ENCODE measurements at places on chromosomes 1 and 21. TPM values are rescaled to one million over a fixed set of nuclear protein-coding genes. Genes with fewer than 3 reads are reported as not detected.
A peak's percentile ranks its signal among the peaks of the same experiment; 100 is the strongest.

DNA sequence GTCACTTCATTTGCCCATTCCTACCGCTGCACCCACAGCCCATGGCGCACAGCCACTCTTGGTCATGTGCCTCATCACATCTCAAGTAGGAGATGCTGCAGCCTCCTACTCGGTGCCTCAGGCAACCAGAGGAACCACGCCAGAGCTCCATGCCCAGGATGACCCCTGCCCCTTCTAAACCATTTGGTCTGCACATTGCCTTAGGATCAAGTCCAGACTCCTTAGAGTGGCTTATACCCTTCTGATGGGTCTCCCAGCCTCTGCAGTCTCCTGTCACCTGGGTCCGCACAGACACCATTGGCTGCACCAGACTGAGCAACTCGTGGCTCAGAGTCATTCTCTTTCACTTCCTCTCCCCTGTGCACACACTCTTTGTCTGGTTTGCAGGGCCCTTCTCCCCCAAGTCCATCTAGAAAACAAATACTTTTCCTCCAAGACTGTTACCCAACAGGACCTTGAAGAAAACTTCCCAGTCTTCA, 2.2 kb upstream of the ADORA3 start:
- DNase-seq: no peak

PTPN22 gene
- 0.38 TPM for polyA plus RNA-seq

GRCh38 chr1:224213438-224214119, 30.5 kb downstream of the DEGS1 start:
- peak; percentile 48 for DNase-seq

- DNase-seq: no peak
Measured at GRCh38 chr1:58710190-58711085, 10.6 kb upstream of the MYSM1 start.

DNA sequence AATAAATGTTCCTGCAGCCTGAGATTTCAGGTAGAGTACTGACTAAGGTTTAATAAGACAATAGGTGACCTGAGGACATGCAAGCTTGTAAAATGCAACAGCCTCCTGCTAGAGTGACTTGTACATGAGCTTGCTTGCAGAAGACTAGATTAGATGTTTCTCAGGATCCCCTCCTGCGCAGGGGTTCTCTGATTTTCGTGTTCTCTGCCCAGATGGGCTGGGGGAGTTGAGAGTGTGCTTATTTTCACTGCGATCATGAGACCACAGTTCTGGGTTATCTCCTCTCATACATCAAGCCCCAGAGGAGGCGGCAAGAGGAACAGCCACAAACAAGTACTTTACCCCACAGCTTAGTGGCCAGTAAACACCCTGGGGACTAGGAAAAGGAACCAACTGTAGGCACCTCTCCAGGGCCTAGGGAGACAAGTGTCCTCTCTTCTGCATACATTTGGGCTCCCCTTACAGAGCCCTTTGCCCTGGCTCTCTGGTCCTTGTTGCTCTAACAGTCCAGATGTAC, 8.0 kb downstream of the TMEM81 start:
- DNase-seq: no peak

- no peak for DNase-seq
Measured at GRCh38 chr1:151175863-151176262, at the start of gene TMOD4. TSS of gene TMOD4 (minus strand) at chr1:151175981. CDS start at chr1:151174875, 1,106 bp downstream.

- DNase-seq: no peak
Measured at GRCh38 chr1:80640978-80641377, 1159.8 kb upstream of the ADGRL2 start.

OTUD7B gene
- 17.8 TPM for polyA plus RNA-seq

DNA sequence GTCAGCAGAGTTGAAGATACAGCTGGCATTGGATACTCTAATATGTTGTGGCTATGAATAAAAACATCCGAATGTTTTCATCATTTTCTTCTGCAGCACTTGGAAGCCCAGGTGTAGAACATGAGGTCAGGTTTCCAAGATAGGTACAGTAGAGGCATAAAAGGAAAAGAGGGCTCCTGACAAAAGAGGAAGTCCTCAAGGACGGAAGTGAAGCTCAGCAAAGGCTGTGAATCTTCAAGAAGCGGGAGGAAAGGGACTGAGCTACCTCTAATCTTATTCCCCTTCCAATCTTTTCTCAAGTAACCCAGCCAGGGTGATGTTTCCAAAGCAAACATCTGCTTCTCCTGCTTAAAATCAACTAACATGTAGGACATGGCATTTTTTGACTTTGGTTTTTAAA, 4.4 kb upstream of the PIK3C2B start:
- DNase-seq: no peak

DNA sequence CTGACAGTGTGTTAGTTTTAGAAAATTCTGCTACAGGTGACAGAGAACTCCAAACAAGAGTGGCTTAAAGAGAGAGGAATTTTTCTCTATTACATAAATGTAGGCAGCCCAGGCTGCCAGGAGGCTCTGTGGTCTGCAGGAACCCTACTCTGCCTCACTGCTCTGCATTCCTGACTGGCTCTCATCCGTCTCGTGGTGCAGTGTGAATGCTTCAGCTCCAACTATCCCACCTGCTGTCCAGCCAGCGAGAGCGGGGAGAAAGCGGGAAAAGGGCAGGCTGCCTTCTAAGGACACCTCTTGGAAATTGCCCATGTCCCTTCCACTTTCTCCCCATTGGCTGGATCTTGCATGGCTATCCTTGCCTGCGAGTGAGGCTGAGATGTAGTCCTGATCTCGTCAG, 131.3 kb downstream of the PEX14 start:
- no peak for DNase-seq

UBAP2L gene
- polyA plus RNA-seq: 194 TPM

GRCh38 chr1:29195881-29196291, 14.2 kb upstream of the SRSF4 start:
- DNase-seq: no peak

DNA sequence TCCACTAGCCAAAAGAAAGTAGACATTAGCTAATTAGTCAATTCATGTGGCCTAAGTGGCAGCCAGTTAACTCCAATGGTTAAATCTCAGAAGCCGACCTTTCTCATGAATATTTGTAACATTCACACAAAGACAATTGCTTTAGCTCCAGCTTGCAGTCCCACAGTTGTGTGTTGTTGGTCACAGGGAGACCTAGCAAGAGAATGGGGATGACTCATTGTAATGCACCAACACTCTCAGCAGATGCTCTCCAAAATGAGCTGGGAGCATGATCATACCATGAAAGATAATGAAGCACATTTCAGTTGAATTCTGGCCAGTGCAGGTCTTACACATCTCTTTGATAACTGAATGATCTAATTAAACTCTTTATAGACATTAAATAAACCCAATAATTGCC, 160.4 kb downstream of the HLX start:
- no peak for DNase-seq

CLIC6 gene
- 2.8 TPM for polyA plus RNA-seq

DNA sequence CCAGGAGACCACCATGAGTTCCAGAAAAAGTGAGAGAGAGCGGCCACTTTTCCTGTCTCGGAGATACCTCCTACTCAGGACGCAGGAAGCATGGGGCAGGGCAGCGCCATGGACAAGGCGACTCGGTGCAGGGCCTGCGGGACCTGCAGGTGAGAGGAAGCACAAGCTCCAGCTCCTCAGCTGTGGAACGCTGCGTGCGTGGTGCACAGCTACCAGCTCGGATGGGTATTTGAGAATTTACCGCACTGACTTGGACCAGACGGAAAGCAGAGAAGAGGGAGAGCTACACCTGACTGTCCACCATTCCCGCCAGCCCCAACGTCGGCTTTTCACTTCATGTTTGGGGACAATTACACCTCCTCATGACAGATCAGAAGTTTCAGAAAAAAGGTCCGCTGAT, 8.2 kb upstream of the CDK11A start:
- no peak for DNase-seq

DNA sequence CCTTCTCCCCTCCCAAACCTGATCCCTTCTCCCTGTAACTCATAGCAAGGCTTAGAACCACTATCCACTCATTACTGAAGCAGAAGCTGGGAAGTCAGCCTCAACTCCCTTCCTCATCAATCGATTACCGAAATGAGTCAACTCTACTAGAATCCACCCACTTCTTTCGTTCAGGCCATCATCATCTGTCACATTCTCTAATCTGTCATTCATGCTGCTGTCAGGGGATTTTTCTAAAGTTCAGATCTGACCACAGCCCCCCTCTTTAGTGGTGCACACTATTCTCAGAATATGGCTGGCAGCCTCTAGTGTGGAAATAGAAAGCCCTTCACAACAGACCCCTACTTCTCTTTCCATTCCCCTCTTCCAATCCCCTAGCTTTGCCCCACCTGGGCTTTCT, 5.1 kb downstream of the NT5C1A start:
- DNase-seq: no peak

DNA sequence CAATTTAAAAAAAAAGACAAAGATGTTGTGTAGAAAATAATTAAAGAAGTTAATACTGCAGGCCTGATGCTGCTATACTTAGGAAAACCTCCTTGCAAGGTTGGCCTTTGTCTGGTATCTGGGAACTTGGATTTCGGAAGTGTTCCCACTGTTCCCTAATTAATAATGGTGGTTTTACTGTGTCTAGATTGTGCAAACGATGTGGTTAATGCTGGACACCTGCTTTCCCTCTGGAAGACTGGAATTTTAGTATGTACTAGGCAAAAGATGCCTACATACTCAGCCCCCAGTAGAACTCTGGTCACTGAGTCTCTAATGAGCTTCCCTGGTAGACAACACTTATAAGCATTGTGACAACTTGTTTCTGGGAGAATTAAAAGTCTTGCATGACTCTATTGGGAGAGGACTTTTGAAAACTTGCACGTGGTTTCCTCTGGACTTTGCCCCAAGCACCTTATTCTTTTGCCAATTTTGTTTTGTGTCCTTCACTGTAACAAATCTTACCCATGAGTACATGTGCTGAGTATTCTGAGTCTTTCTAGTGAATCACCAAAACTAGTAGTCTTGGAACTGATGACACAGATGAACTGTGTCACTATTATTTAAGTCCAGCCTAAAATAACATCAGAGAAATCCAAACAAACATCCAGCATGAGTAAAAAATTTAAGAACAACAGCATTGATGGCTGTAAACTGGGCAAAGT, 40.4 kb downstream of the LIN9 start:
- DNase-seq: no peak

- no peak for DNase-seq
Measured at GRCh38 chr1:93678491-93678890, 3.1 kb downstream of the BCAR3 start.
